ENCODE measurements at places on chromosomes 16 and 17.

DNA sequence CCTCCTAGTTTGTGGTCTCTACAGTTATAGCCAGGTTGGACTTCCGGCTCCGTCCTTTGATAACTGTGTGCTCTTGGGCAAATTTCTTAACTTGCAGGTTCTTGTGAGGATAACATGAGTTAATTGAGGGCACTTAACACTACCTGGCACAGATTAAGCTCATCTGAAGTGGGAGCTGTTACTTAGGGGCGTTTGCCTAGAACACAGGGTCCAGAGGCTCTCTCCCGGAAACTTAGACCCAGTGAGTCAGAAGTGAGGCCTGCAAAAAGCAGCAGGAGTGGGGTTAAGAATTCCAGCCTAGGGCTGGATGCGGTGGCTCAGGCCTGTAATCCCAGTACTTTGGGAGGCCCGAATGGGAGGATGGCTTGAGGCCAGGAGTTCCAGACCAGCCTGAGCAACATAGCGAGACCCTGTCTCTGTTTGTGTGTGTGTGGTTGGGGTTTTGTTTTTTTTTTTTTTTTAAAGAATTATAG is 1.4 kb downstream of the MVP start:
- no peak for DNase-seq

GRCh38 chr17:33416131-33416530 is 123.0 kb upstream of the ASIC2 start:
- no peak for DNase-seq

DNA sequence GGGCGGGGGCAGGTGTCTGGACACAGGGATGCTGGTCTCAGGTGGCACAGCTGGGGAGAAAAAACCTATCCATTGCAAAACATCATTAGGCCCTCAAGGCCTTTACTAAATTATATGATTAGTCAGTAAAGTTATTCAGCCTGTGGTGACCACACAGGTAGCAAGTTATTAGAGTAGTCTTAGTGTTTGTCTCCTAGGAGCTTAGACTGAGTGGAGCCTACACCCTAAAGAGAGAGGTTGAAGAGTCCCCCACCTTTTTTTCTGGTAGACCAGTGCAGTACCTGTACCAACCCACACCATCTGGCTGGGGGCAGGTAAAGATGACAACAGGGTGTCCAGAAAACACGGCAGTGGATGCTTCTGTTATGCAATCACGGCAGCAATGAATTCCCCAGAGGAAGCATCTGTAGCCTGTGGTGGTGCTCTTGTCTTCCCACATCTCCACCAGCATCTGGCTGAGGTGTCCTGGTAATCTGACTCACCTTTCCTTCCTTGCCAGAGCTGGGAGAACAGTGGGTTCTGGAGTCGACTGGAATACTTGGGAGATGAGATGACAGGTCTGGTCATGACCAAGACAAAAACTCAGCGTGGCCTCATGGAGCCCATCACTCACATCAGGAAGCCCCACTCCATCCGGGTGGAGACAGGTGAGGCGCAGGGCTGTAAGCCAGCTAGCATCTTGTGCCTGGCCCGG is 11.0 kb downstream of the MYCBPAP start:
- no peak for DNase-seq

GRCh38 chr17:40177275-40177874 is at the start of gene RAPGEFL1:
Gene RAPGEFL1 (plus strand): TSS chr17:40177470. CDS start chr17:40177862, 392 bp downstream.
- DNase-seq: no peak

DNA sequence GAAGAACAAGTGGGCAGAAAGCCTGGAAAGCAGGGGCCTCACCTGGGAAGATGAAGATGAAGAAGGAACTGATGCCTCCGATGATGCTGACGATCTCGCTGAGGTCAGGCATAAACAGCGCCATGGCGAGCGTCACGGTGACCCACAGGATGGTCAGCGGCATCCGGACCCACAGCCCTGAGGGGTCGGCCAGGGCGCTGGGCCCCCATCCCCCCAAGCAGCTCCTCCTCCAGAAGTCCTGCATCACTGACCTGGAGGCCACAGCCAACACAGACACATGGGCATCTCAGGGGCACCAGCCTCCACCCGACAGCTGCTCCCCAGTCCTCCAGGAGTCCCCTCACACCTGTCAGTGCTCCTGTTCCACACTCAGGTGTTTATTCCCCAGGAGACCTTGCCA is 26.1 kb downstream of the SLC38A8 start:
- no peak for DNase-seq

GRCh38 chr16:60712144-60712543 is 1324.1 kb downstream of the CDH8 start:
- no peak for DNase-seq

Data from Panc1 (cell line).